GM12891 (cell line): ENCODE measurements at places on chromosomes 1 and 21.

DNA sequence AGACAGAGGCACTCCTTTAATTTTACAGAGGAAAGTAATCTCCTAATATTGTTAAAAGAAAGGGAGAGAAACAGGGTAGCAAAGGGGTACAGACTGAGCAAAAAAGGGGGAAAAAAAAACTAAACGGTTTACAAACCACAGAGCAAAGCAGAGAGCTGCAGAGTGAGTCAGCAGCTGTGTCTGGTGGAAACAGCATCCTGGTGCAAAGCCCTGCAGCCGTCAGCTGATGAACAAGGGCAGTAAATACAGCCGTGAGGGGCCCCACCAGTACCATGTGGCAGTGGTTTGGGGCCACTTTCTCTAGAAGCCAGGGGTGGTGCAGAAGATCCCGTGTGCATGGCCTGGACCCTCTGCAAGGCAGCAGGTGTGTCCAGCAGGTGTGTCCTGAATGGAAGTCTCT is 111.3 kb downstream of the ERG start:
- no peak for DNase-seq

GRCh38 chr21:15221799-15222386 is 157.1 kb upstream of the NRIP1 start:
- DNase-seq = no peak

- no peak for DNase-seq
Measured at GRCh38 chr1:116076831-116077230, 34.4 kb upstream of the MAB21L3 start.

GRCh38 chr1:17618558-17619247 is 79.2 kb downstream of the ARHGEF10L start:
- DNase-seq = no peak

GRCh38 chr1:56816909-56817308 is 2.3 kb downstream of the FYB2 start:
- no peak for DNase-seq

DNA sequence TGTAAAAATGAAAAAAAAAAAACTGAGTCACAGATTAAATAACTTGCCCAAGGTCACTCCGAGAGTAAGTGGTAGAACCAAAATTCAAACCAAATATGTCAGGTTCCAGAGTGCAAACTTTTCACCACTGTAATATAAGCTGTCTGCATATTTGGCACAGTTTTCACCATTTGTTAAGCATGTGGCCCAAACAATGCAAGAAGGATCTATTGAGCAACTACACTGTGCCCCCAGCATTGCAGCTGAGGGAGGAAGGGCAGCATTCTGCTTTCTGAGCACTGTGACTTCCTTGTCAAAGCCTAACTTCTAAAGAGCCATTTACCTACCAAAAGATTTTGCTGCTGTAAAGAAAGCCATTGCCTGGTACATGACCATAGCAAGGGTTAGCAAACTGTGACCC is 133.4 kb downstream of the SYT2 start:
- no peak for DNase-seq

GRCh38 chr1:199550199-199551065 is 477.1 kb upstream of the NR5A2 start:
- no peak for DNase-seq

- DNase-seq = no peak
Measured at GRCh38 chr1:95770581-95770980, 536.6 kb downstream of the RWDD3 start.

DNA sequence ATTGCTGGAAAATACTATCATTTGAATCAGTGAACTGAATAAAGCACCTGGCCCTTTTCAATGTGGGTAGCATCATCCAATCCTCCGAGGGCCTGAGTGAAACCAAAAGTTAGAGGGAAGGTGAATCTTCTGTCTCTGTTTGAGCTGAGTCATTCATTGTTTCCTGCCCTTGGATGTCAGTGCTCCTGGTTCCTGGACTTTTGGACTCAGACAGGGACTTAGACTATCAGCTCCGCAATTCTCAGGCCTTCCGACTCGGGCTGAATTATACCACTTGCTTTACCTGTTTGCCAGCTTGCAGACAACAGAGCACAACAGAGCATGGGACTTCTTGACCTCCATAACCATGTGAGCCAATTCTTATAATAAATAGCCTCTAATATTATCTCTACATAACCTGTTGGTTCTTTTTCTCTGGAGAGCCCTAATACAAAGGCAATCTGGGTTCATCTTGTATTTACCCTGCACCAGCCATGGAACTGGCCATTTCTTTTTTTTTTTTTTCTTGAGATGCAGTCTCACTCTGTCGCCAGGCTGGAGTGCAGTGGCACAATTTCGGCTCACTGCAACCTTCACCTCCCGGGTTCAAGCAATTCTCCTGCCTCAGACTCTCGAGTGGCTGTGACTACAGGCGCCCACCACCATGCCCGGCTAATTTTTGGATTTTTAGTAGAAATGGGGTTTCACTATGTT is 19.2 kb upstream of the VASH2 start:
- DNase-seq = no peak

DNA sequence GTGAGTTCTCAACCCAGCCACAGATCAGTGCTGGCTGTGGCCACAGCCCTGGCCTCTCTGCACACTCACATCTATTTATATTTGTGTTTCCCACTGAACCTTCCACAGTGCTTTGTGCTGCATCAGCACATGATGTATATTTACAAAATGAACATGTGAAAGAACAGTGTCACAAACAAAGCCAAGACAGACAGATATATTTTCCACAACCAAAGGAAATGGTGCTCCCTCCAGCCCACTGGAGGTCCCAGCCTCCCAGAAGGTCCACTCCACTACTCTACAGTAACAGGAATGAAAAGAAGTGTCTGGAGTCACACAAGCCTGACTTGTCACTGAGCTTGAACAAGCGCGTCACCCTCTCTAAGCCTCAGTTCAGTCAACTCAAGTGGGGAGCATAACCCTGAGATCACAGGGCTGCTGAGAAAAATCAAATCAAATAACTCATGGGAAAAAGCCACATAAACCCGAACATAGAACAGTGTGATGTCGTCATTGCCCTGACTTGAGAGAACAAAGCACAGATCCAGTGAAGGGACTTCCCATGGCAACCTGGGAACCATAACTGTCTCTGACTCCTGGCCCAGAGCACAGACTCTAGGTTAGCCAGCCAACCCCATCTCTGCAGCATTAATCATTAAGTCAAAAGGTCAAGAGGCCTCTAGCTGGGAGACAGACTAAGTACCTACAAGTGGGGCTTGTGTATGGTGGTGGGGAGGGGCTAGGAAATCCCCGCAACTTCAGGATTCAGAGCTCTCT is 121.2 kb downstream of the TRABD2B start:
- DNase-seq = no peak

- DNase-seq = no peak
Measured at GRCh38 chr1:212341090-212341489, 55.9 kb downstream of the PPP2R5A start.

GRCh38 chr1:101130673-101131072 is 105.1 kb upstream of the DPH5 start:
- no peak for DNase-seq

DNA sequence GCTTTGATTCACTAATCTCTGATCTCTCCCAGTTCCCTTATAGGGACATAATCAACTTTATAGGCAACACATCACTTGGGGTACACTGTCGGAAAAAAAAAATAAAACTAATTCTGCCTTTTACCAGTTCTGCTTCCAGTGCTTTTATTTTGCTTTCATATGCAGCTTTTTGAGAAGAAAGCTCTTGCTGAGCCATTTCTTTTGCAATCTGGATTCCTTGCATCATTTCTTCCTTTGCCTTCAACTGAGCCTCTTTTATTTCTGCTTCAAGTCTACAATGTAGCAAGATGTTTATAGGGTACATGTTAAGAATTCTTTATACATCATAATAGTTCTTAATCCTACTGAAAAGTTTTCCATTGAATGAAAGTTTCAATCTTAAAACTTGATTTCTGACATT is 30.6 kb downstream of the KIF14 start:
- no peak for DNase-seq

DNA sequence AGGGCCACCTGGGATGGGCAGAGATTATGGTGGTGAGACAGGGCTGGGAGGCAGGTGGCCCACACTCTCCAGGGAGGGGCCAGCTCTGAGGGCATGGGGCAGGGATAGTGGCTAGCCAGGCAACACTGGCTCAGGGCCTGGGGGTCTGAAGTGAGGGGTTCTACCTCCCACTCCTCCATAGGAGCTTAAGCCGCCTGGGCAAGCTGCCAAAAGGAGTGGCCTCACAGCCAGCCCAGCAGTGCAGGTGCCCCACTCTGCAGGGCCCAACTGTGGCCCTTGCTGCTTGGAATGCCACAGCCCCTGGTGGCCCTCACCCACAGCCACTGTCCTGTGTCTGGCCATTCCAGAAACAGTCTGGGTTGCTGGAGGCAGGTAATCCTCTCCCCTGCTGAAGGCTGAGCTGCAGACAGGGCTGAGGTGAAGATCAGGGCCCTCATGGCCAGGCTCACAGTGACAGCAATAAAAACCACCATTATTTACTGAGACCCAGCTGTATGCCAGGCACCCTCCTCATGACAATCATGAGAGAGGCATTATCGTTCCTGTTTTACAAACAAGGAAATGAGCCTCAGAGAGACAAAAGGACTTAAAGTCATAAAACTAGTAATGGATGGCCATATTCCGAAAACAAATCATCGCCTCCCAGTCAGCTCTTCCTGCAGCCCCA is 31.0 kb downstream of the KIF21B start:
- no peak for DNase-seq

GRCh38 chr1:93611668-93612067 is 70.0 kb downstream of the BCAR3 start:
- no peak for DNase-seq

DNA sequence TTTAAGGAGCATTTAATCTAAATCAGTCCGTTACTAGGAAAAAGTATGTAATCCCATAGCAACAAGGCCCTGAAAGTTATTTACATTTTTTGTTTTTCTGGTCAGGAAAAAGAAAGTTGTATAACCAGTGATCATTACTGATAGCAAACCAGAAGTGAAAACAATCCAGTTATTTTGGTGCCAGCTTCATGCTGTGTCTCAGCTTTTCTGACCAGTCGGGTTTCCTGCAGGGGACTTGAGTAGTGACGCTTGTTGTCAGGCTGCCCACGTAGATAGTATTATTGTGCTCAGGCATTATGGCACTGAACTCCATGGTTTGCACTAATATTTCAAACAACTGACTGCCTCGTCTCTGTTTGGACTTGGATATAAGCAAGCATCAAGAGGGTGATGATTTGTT is 55.2 kb downstream of the SASS6 start:
- DNase-seq = no peak

- DNase-seq = no peak
Measured at GRCh38 chr1:243471754-243472745, 216.2 kb downstream of the SDCCAG8 start.

DNA sequence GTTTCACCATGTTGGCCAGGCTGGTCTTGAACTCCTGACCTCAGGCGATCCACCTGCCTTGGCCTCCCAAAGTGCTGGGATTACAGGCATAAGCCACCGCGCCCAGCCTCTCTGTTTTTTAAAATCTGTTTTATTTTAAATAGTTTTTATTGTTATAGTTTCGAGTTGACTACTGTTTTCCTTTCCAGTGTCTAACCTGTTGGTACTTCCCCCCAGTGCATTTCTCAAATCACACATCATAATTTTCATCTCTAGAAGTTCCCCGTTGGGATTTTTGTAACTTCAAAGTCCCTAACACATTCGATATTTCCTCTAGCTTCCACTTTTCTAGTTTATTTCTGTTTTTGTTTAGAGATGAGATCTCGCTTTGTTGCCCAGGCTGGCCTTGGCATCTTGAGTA is 7.5 kb downstream of the HES4 start:
- DNase-seq = no peak

DNA sequence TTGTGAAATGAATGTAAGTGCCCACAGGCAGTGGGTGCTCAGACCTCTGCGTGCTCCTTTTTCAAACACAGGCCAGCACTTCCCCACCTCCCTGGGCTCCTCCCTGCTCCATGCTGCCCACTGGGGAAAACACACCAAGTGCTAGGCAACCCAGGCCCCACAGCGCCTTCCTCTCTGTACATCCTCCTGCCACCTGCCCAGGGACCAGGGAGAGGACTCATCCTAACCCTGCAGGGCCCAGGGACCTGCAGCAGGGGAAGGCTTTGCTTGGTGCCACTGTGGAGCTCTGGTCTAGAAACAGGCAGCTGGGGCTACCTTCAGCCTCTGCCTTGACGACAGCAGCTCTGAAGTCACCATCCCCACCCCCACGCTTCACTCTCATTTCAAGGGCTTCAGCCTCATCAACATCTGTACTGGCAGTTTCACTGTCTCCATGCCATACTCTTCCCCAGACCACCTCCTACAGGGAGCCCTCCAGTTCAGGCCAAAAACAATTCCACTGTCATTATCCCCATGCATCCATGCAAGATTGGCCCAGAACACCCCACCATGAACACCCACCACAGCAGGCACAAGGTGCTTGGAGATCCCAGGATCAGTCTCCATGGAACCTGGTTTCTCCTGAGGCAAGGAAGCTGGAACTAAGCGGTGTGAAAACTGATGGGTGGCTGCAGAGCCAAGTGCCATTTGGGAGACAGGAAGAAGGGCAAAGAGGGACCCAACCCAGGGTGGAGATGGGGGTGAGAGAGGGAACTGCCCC is 1.1 kb downstream of the IGSF8 start:
- no peak for DNase-seq

GRCh38 chr1:56413671-56414199 is 165.6 kb downstream of the PLPP3 start:
- no peak for DNase-seq

DNA sequence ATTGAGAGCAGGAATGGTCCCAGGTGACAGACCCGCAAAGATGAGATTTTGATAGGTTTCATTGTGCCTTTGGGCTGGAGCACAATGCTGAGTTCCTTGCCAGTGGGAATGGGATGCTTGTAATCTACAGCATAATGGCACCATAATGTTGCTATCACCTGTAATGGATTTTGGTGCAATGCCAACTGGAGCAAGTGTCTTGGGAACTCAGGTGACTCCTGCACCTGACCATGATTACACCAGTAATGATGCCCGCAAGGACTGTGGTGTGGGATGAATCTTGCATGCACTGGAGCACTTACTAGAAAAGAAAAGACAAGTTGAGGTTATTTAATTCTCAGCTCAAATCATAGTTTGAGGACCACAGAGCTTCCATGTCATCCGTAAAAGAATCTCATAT is 96.7 kb downstream of the PTPRU start:
- DNase-seq = no peak

- no peak for DNase-seq
Measured at GRCh38 chr1:1614204-1614953, 921 bp upstream of the MIB2 start.

GRCh38 chr1:1101503-1101902 is 14.4 kb downstream of the C1orf159 start:
- no peak for DNase-seq

- no peak for DNase-seq
Measured at GRCh38 chr1:19840228-19840627, 25.1 kb upstream of the RNF186 start.

GRCh38 chr1:219503604-219504003 is 109.3 kb downstream of the ZC3H11B start:
- DNase-seq = no peak
